ENCODE measurements at places on chromosomes 11 and 22.

- DNase-seq: no peak
These were observed 217.4 kb downstream of the BARX2 start for GRCh38 chr11:129593098-129593497.

DNA sequence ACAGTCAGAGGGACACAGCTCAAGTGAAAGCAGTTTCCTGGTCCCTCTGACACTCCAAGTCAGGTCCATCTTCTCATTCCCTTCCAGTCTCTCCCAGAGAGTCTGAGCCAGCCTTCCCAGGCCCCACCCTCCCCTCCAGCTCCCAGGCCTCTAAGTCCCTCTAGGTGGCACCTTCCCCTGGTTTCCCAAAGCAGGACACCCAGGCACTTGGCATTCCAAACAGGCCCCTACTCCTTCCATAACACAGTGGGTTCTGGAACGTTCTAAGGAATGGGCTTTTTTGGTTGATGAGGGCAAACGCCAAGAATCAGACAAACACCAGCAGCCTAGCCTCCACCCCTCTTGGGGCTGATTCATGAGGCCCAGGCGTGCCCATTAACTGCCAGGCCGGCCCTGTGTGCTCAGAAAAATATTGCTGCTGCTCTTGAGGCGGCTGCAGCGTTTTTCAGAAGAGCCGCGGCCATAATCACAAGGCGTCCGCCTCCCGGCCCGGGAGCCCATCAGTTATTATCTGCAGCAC lies 418.7 kb downstream of the SOX6 start:
- DNase-seq: no peak

GRCh38 chr11:110447343-110447742 lies 17.6 kb downstream of the FDX1 start:
- DNase-seq: no peak

GRCh38 chr11:107078375-107078774 lies 60.1 kb upstream of the GUCY1A2 start:
- DNase-seq: no peak

- DNase-seq: no peak
These were observed 86.8 kb downstream of the KCNQ1OT1 start for GRCh38 chr11:2612884-2613571.

DNA sequence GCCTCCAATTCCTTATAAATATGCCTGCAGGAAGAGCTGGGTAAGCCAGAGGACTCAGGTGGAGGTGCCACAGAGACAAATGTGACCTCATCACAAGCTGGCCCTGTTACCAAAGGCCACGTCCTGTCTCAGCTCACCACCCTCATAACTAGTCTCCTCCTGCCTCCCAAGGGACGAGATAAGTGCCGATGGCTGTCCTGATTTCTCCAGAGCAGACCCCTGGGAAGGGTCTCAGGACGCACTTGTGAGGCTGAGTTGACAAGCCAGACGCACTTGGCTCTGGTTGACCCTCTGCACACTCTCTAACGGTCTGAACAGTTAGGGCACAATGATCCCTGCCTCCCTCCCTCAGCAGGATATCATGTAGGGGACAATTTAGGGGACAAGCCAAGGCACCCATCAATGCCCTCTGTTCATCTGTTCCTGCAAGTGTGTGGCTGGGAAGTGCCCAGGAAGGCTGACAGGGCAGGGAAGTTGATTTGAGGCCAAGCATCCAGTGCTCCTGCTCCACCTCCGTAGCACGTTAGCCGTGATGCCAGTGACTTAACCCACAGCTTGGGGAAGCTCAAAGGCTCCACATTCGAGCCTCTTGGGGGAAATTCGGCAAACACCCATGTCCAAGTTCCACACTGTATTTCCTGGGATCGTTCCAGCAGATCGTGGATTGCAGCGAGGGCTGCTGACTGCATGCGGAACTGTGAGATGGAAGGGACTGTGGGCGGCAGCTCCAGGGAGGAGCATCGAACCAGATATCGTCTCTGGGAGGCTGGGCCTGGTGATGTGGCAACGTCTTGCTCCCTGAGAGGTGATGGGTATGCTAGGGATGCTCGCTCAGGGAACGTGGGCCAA lies 2.8 kb downstream of the SMIM38 start:
- DNase-seq: no peak

- no peak for DNase-seq
These were observed 77.5 kb downstream of the MICAL3 start for GRCh38 chr22:17946662-17947367.

- DNase-seq: no peak
These were observed 17.5 kb downstream of the OSBPL5 start for GRCh38 chr11:3147626-3148025.

GRCh38 chr22:24567668-24568067 lies 11.9 kb downstream of the SNRPD3 start:
- DNase-seq: no peak

Measured in stimulated activated CD8-positive, alpha-beta memory T cell treated with anti-CD3 and anti-CD28 coated beads, Interleukin-15, amount 100 ng/mL, for 48 hours (primary cell).